ENCODE measurements at places on chromosomes 4 and X.

DNA sequence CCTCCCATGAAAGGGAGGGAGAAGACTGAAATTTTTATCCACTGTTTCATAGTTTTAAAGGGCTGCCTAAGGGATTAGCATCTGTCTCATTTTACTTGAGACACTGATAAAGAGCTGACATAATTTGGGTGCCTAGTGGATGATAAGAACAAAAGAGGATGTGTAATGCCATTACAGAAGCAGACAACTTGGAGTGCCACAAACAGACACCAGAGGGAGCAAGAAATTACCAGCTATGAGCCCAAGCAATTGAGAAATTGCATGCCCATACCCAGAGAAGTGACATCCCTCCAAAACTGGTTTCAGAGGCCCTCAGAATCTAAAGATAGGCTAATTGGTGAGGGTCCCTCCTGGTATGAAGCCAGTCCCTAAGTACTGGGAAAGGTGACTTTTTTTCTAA, 38.5 kb upstream of the POU3F4 start:
- peak; percentile 14 for DNase-seq

DNA sequence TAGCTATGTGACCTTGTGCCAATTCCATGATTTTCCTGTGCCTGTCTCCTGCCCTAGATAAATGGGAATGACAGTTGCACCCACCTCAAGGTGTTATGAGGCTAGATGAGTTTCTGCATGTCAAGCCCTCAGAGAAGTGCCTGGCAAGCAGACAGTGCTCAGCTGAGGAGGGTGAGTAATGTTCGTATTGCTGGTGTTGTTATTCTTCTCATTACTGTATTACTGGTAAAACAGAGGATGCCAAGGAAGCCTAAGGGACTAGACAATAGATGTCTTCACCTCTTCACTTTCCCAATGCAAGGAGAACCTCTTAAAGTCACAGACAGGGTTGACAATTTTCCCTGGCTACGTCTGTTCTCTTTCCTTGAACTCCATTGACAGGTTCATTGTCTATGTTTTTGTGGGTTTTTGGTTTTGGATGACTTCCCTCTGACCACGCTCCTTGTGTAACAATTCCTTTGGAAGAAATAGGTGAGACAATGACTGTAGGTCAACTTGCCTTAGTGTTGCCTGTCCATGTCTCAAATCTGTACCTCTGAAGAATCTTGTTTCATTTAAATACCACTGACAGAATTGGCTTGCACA, 19.2 kb downstream of the ETDC start:
- DNase-seq = no peak

DNA sequence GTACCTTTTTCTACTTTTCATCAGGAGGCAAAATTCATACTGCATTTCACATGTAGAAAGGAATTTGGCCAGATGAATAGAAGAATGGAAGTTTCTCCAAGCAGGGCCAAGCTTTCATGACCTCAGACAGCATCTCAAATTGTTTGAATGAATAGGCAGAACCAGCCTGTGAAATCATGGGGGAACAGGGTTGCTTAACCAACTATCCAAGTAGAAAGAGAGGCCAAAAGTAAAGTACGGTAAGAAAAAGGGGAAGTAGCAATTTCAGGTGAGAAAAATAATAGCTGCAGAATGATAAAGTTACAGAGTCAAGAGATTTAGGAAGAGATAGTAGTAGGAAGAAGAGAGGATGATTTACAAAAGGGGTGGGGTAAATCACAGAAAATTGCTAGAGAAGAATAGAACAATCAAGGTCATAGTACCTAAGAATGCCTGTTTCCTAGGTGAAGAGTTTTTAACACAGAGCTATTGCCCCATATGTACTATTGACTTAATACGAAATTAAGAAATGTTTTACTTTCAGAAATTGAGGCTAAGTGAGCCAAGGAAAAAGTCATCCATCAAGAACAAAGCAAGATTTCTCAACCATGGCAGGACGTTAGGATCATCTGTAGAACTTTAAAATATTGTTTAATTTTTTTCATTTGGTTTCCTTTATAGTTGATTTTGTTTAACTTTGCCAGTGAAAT, 177.1 kb upstream of the TET2 start:
- no peak for DNase-seq

- DNase-seq = no peak
Measured at GRCh38 chr4:25437926-25438325, 60.9 kb downstream of the ANAPC4 start.

- no peak for DNase-seq
Measured at GRCh38 chrX:40061871-40062524, 35.8 kb downstream of the BCOR start.

DNA sequence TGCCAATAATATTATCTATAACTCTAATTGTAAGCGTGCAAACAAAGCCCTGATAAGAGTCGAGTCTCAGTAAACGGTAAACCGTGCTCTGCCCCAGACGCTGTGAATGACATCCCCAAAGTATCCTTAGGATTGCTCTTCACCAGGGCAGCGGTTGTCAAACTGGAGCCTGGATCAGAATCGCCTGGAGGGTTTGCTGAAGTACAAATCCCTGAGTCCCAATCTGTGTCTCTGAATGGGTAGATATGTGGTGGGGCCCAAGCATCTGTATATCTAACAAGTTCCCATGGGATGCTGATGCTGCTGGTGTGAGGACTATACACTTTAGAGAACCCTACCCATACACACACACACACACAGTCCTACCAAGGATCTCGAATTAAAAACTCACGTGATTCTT, 813 bp upstream of the APBB2 start:
- DNase-seq = no peak

DNA sequence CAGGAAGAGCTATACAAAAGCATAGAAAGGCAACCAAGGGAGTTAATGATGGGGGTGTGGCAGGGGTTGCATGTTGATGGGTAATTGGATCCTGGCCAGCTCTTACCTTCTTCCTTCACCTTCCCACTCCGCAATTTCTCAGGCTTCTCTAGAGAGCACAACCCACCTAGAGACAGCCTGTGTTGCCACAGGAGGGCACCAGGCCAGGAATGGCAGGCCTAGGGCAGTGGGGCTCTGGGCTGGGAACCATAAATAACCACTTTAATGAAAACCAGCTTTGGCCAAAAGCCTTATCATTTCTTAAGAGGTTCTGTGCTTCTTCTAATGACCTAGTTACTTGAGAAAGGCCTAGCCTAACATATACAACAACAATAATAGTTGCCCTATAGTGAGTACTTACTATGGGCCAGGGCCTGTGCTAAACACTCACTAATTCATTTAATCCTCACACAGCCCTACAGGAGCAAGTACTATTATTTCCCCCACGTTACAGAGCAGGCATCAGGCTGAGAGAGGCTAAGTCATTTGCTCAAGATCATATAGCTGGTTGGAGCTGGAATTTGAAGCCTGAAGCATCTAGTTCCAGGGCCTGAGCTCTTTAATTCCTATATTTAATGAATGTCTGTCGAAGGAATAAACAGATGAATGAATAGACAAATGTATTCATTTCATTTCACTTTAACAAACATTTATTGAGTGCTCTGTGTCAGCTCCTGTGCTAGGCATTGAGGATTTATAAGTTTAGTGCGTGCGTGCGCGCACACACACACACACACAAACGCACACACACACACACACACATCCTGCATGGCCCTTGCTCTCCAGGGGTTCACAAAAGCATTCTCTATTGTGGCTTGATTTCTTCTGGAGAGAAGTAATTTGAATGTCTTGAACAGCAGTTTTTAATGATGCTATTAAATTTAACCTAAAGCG, 66.8 kb downstream of the RTL9 start:
- no peak for DNase-seq

GRCh38 chr4:22988526-22988925, 295.8 kb downstream of the GBA3 start:
- no peak for DNase-seq

DNA sequence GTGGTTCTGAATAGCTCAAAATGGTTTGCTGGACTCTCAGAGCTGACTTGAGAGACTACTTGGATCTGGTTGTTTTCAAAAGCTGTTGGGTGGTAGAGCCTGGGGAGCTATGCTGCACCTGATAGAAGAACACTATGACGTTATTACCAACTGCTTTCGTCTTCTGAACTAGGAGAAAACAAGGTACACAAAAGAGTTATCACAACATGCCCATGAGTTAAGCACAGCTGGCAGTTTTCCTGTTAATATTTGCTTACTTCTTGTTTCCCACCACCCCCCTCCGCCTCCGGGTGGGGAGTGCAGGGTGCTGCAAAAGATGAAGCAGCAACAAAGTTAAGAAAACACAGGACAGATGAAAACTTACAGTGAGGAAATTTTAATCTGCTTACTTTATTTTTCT, 69.1 kb downstream of the RASL11B start:
- DNase-seq = no peak

DNA sequence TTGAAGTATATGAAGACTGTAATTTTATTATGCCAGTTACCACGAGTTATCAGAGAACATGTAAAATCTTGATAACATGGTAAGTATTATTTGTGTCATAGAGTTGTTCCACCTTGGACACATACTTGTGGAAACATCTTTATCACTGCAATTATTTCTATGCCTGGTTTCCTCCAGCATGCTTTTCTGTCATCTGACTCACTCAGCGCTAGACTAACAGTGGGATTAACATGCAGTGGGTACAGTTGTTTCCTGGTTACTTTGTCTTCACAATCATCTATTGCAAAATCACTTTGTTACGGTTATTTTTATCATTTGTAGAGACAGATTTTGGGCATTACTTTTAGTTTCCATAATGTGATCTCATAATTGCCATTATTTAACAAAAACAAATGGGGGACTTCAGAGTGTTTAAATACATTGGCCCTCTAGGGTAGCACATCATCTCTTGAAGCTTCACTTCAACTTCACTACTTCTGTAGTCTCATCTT, at the start of gene STATH:
TSS of gene STATH (plus strand) at position 441 of the 491 bp plus-strand sequence. CDS start 2,472 bp downstream, outside the sequence.
- DNase-seq = no peak

DNA sequence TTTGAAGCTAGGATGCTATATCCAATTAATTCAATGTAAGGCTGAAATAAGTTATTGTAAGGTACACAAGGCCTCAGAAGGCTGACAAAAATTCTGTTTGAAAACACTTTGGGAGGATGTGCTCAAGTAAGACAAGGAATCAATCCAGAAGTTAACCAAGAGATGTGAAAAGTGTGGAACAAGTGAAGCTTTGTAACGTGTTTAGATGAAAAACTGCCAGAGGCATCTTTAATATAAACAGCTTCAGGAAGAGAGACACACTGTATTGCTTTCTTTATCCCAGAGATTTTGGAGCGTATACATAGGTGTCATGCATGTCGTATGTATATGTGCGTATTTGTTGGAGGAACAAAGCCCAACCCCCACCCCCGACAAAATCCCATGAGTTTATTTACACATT, 28.3 kb upstream of the YTHDC1 start:
- DNase-seq = no peak

DNA sequence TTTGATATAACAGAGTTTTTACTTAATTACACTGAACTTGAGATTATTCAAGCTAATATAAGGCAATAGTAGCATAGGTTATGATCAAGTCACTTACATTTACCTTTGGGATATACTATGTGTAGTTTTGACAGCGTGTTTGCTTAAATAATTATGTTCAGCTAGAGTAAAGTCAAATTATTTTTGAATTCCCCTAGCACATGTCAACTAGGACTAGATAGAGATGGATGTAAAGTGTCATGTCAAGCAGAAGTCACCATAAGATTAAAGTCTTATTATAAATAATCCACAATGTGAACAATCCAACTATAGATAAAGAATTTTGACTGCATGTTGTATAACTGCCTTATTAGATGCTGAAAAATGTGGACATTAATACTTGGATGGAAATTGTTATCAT, 665.2 kb downstream of the GRID2 start:
- DNase-seq = no peak

GRCh38 chr4:3070709-3071500, 3.4 kb downstream of the HTT-AS start:
- no peak for DNase-seq

GRCh38 chrX:105098201-105098600, 122.3 kb downstream of the TEX13A start:
- no peak for DNase-seq

DNA sequence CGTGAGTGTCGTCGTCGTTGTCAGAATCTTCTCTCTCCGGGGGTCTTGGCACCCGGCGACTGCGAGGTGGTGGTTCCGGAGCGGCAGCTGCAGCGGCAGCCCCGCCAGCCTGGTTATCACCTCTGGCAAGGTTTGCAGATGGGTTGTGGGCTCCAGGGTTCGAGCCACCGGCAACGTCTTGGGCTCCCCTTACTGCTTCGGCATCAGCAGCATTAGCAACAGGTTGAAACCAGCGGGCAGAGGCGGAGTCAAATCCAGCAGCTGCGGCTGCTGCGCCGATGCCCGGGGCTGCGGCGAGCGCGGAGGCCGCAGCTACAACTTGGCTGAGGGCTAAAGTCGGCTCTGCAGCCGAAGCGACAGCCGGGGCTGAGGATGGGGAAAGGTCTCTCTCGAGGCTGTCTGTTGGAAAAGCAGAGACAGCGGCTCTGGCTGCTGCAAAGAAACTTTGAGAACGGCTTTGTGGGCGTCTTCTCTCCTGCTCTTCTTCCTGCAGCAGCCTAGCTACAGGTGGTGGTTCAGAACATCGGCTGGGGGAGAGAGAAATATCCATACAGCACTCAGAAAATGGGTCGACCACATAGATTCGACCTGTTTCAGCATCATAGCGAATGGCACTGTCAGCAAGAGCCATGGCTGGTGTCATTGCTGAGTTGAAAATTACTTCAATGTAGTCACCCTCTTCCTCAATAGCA, 3.6 kb downstream of the IRS4 start:
- no peak for DNase-seq

GRCh38 chr4:133920236-133920635, 281.4 kb downstream of the PABPC4L start:
- no peak for DNase-seq

DNA sequence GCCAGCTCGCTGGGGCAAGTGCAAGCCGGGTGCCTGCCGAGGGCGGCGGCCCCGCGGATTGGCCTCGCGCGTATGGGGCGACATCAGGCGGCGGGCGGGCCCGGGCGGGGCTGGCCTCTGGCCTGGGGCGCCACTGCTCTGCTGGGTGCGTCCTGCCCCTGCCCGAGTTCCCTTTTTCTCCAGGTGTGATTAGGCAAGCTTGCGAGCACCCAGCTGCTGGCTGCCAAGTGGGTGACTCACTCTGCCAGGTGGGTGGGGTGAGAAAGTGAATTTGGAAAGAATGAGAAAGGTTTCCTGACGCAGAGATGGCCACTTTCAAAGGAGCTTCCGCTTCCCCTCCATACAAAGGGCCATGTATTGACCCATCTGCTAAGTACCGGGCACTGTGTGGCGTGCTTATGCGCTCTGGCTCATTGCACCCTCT, 32.5 kb downstream of the FGFBP1 start:
- no peak for DNase-seq
